ENCODE measurements at places on chromosomes 16 and 17.

- no peak overlapping the region for H3K27ac ChIP-seq
- H3K4me3 ChIP-seq, result no peak overlapping the region
- H3K36me3 ChIP-seq, result no peaks in the 10 kb centered on the region
- DNase-seq, result no peak
- no peaks in the 10 kb centered on the region for H3K27me3 ChIP-seq
These were observed 59.3 kb upstream of the CDH11 start for GRCh38 chr16:65181071-65181561.

- no peak for DNase-seq
- H3K27ac ChIP-seq, result no peak overlapping the region
- no peak overlapping the region for H3K4me3 ChIP-seq
- H3K4me1 ChIP-seq, result no peaks in the 10 kb centered on the region
- H3K27me3 ChIP-seq, result no peaks in the 10 kb centered on the region
These were observed 13.5 kb downstream of the ACE start for GRCh38 chr17:63490329-63490728.

- H3K27ac ChIP-seq, result no peak overlapping the region
- no peaks in the 10 kb centered on the region for H3K4me1 ChIP-seq
- no peak for DNase-seq
These were observed 16.0 kb downstream of the CEP112 start for GRCh38 chr17:66175892-66176291.

DNA sequence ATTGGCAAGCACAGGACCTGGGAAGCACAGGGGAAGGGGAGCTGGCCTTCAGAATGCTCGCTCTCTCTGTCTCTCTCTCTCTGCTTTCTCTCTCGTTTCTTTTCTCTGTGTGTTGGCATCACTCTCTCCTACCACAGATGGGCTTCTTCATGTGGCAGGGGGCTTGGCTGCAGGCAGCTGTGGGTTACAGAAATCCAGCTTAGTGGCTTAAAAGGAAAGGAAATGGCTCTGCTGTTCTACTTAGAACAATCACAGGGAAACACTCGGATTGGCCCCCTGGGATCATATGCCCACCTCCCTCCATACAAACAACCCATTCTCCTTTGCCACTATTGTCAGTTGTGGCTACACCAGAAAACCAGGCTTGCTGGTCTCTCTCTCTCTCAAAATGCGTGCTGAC, 20.4 kb downstream of the TBX2 start:
- no peaks in the 10 kb centered on the region for H3K27me3 ChIP-seq
- H3K36me3 ChIP-seq, result no peaks in the 10 kb centered on the region
- DNase-seq, result no peak
